ENCODE measurements at places on chromosomes 2 and 18.

GRCh38 chr2:55906993-55907392, 16.6 kb downstream of the EFEMP1 start:
- DNase-seq = no peak

DNA sequence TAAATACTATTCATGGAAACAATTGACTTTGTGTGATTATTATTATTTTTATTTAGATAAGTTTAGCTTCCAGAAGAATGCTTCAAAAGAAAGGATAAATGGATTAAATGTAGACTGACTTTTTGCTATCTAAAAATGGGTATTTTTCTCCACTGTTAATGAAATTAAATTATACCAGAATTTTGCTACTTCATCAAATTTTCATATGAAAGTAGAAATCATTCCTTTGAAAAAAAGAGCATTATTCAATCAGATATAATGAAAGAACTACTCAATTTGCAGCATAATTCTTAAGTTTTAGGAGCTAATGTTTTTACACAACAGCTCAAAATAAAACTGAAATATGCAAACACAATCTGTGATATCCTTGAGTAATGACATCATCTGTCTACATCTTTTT, 1424.6 kb downstream of the DPP10 start:
- no peak for DNase-seq

DNA sequence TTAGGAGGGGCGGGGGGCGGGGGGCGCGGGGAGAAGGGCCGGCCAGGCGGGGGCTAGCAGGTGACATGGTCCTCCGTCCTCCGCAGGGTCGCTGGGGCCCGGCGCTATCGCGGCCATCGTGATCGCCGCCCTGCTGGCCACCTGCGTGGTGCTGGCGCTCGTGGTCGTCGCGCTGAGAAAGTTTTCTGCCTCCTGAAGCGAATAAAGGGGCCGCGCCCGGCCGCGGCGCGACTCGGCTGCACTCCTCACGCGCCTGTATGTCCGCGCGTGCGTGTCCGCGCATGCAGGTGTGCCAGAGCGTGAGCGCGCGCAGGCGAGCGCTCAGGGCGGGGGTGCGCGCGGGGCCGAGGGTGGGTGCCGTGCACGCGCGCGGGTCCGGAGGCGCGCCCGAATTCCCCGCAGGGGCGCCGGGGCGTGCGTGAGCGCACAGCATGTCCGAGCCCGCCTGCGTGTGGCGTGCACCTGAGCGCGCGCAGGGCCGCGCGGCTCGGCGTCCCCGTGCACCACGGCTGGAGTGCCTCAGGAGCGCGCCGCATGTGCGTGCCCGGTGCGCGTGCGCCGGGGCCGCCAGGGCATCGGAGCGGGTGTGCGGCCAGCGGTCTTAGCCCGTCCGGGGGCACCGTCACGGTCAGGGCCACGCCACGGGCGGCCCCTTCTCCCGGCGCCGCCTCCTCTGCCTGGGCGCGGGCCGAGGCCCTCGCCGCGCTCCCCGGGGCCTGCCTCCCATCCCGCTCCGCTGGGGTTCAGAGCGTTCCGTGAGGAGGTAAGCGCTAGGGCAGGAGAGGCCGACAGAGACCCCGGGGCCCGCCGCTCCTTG, 6.3 kb downstream of the SNORC start:
- DNase-seq = no peak

DNA sequence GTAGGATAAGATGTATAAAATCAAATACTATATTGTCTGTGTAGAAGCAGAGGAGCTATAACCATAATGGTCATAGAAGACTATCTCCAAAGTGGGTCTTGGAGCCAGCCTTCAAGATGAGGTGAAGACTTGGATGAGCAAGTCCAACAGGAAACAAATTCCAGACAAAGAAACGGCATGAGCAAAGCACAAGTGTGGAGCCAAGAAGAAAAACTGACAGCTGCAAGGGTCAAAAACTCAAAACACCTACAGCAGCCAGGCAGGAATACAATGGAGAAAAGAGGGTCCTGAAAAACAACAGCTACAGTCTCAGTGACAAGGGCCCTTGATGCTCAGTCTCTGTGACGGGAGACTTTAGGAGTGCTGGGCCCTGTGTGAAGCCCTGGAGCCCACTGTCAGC, 102.4 kb downstream of the STK39 start:
- no peak for DNase-seq

- peak; percentile 99 for DNase-seq
Observed at GRCh38 chr2:239401067-239401880, 454 bp upstream of the HDAC4 start.

- no peak for DNase-seq
Observed at GRCh38 chr2:217942731-217943335, 60.0 kb downstream of the TNS1 start.

DNA sequence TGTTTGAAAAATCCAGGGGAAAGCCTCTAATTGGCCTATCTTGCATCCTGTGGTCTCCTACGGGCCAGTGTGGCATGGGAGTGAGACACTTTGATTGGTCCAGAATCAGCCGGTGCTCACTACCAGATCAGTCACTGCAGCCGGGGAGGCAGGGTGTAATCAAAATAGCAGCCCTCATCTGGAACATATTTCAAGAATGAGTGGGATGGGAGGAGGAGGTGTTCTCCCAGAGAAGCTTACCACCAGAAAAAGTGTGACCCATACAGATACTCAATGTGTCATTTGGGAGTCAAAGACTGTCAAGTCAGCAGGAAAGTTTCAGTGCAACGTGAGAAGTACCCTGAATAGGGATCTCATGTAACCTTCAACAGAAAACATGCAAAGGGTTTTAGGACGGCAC, 393.9 kb upstream of the SLC14A2 start:
- no peak for DNase-seq

GRCh38 chr18:79662034-79662433, 17.6 kb upstream of the CTDP1 start:
- no peak for DNase-seq

DNA sequence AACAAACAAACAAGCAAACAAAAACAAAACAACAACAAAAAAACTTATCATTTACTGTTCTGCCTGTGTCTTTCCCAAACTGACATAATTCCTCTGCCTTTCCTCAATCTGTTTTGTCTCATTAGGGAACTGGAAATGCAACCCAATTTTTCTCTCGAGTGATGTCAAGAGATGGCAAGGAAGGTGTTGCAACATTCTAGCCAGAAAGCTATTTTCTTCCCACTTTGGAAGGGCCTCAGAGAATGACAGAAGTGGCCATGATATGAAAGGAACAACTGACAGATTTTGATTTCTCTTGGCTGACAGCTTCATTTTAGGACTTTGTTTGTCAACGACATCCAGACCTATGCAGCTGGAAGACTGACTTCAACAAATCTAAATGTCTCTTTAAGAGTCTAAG, 24.7 kb downstream of the RND3 start:
- DNase-seq = no peak

DNA sequence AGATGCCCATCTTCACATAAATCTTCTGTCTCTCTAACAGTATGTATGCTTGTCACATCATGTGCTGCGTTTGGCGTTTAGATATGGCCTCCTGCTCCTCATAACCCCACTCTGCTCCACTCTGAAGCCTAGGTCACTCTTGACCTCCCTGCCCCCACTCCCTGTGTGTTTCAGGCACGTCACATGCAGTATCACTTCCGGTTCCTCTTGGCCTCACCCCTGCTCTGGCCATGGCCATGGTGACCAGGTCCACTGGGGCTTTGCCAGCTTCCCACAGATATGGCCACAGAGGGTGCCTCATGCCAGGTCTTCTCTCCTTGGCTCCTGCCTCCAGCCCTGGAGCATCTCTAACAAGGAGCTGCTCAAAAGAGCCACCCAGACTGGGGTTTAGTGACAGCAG, 160.0 kb downstream of the RNF152 start:
- DNase-seq = no peak

- DNase-seq = no peak
Observed at GRCh38 chr2:222025881-222026271, 272.9 kb downstream of the PAX3 start.

- DNase-seq = no peak
Observed at GRCh38 chr2:161369311-161369710, 46.8 kb upstream of the TBR1 start.

- no peak for DNase-seq
Observed at GRCh38 chr2:165470361-165470760, 863 bp downstream of the CSRNP3 start.

- DNase-seq = no peak
Observed at GRCh38 chr2:42916324-42916723, 123.9 kb upstream of the HAAO start.

DNA sequence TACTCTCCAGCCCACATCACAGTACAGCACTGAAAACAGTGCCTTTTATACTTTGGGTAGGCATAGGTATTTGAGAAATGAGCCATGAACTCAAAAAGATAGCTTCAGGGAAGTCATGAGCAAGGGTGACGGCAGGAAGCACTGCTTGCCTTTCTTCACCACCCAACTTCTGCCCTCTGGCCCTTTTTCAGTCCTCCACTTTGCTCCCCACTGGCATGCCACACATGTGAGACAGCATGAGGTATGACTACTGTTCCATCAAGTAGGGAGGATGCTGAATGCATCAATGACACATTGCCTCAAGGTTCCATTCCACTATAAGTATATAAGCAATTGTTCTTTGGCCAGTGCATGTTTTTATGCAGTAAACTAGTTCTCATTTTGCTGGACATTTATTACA, 373.0 kb downstream of the NRXN1 start:
- DNase-seq = no peak

DNA sequence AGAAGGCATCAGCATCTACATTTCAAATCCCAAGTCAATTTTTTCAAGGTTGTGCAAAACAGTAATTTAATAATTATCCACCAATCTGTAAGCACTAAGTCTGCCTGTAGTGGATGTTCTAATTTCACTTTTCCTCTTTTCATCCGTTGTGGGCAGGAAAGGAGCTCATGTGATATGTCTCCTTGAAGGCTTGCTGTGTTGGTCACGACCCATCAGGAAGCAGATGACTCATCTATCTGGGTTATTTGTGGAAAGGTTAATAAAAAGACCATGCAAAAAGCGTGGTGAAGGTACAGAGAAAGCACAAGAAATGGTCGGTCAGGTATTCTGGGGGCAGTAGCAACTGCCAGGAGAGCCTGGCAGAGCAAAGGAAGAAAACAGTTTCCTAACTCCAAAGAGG, 476.7 kb upstream of the RAB6C start:
- DNase-seq = no peak

- DNase-seq = no peak
Observed at GRCh38 chr2:8370258-8370802, 311.5 kb upstream of the ID2 start.

- DNase-seq = no peak
Observed at GRCh38 chr2:7007846-7008741, 90.9 kb downstream of the RNF144A start.

GRCh38 chr2:215614296-215614695, 178.4 kb upstream of the FN1 start:
- DNase-seq = no peak

DNA sequence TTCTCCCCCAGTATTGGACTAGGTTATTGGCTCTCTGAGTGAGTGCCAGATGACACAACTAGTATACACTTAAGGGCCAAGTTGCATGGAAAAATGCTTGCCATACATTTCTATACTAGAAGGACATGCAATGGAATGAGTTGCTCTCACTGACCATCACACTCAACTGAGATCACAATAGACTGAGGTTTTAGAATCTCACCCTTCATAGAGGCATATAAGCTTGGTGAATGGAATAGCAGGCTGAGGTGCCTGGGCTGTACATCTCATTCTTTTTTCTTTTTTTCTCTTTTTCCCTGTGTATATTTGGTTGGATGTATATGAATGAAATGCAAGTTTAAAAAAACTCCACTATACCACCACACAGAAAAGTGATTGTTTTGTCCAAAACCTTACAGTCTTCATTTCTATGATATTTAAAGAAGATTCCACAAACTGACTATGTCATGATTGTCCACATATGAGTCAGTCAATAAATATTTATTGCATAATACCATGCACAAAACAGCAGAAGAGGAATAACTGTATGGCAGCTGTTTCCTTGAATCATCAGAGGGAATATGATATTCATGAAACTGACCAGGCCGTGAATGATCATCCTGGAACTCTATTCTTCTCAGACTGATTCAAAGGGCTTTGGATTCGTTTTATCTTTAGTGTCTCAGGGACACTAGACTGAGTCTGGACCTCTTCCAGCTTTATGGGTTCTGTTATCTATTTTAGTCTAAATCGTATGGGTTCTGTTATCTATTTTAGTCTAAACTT, 122.6 kb upstream of the STK17B start:
- DNase-seq = no peak

DNA sequence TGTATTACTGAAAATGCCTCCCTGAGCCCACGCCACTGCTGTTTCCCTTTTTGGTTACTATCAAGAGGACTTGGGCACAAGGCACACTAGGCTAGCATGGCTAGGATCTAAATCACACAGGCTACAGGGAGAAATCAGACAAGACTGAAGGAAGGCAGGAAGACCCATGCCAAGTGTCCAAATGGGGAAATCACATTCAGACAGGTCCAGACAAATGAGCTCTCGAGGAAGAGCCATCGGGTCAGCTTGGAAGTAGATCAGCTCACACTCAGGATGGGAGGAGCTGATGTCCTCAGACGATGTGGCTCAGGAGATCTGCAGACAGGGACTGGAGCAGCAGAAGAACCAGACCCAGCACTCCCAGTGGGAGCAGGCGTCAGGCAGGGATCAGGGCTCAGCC, 113.2 kb downstream of the COL6A3 start:
- no peak for DNase-seq

- no peak for DNase-seq
Observed at GRCh38 chr2:10919771-10920621, 8.3 kb downstream of the KCNF1 start.

DNA sequence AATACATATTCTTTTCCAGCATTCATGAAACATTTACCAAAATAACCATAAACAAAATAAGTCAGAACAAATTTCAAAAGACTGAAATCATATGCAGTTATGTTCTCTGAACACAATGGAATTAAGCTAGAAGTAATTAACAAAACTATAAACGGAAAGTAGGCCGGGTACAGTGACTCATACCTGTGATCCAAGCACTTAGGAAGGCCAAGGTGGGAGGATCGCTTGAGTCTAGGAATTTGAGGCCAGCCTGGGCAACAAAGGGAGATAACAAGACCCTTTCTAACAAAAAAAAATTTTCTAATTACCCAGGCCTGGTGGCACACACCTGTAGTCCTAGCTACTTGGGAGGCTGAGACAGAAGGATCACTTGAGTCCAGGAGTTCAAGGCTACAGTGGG, 14.9 kb downstream of the ATAD2B start:
- no peak for DNase-seq

- DNase-seq = no peak
Observed at GRCh38 chr2:231102772-231103171, 22.1 kb downstream of the HTR2B start.

DNA sequence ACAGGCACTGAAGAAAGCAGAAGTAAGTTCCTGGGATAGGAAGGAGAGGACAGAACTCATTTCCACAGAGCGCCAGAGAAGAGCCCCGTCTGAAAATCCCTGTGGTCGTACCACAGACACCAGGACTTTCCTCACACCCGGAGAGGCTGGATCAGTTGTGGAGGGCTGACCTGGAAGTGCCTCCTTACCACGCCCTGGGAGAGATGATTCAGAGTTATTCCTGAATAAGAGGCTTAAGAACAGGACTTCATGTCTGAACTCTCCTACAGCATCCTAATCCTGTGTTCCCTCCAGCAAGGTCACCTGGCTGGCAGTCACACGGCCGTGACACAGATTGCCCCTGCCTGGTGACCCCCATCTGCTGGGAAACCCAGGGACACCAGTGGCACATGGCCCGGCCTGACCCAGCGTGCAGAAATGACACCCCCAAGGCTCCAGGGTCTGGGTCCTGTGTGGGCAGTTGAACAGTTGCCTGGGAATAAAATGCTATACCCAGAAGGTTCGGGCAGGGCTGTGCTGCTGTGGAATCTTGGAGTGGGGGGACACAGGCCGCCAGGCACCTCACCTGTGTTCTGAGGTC, 105.9 kb downstream of the PXDN start:
- no peak for DNase-seq

GRCh38 chr2:189022492-189022891, 48.3 kb downstream of the COL3A1 start:
- no peak for DNase-seq

Measured in stimulated activated naive CD8-positive, alpha-beta T cell treated with anti-CD3 and anti-CD28 coated beads, Interleukin-15, amount 100 ng/mL, for 72 hours (primary cell).